ENCODE measurements at places on chromosomes 7 and 10.

DNA sequence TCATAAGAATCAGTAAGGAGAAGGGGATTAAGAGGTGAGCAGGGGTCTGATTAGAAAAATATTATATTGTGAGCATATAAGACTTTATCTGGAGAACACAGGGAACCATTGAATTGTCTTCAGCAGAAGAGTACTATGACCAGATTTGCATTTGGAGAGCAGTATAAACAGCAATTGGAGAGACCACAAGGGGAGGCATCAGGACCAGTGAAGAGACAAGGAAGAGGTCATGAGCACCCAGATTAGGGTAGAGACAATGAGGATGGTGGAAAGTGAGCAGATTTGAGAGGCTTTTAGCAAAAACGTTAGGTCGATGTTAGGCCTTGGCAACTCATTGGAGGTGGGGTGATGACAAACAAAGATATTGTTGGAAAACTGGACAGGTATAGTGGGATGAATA is 13.0 kb upstream of the SMIM30 start:
- no peak for DNase-seq

DNA sequence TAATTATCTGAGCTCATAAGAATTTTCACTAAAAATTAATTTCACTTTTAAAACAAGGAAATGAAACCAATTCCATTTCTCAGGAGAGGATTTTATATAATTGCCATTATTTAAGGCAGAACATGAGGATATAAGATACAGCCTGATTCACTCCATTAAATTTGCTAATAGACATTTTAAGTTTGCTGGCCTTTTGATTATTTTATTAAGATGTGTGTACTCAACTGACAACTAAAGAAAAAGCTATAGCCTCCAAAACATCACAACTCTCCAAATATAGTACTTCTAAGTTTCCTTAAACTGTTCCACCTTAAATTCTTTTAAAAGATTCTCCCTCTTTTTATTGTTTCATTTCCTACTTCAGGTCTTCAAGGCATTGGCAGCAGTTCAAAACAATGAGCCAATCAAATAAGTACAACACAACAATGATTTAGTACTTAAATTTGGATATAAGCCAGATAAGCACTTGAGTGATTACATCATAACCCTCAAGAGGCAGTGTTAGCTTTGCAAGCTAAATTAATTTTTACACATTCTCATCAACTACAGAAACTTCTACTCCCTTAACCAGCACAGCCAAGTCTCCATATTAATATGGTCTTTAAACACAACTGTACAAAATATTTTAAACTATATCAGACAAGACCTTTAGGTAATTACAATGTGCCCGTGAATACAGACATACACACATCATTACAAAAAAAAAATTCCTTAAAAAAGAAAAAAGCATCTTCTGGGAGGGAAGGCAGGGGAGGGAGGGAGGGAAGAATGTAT is 121.8 kb downstream of the KMT2C start:
- no peak for DNase-seq

GRCh38 chr7:123265853-123266252 is 66.1 kb upstream of the SLC13A1 start:
- no peak for DNase-seq

GRCh38 chr7:155710031-155710430 is 65.6 kb downstream of the RBM33 start:
- DNase-seq, result no peak

DNA sequence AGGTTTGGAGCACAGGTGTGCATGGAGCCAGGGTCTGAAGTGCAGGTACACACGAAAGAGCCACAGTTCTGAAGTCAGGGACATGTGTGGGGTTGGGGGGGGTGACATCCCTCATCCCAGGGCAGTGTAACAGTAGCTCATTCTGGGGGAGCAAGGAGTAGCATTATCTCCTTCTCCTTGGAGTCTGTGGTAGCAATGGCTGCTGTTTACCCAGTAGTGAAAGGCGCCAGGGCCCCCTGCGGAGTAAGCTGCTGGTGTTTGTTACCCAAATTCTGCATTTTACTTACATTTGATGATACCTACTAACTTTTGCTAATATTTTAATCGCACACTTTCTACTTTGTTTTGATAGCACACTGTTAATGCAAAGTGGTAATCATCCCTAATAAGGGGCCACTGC is 665.5 kb downstream of the GATA3 start:
- DNase-seq, result no peak

GRCh38 chr10:78220781-78221180 is 187.1 kb downstream of the RPS24 start:
- no peak for DNase-seq

DNA sequence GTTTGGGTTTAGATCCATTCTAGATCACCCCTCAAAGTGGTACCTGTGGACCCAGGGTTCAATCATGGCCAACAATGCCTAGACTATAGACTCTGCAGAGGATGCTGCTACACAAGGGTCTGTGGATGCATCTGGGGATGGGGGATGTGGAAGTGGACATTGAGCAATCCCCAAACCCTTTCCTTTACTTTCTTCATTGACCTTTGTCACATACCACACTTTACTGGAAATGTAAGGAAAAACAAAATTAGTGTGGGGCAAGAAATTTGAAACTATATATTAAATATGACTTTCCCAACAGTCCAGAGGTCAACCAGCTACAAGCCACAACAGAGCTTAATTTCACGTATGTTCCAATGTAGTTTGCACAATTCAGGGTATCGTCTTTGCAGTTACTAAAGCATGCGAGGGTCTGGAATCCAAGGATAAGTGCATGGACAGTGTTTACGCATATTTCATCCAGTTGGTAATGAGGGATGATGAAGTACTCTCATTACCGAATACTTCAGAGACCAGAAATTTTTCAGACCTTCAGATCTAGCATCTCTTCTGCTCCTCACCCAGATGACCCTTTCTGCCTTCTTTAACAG is 33.3 kb upstream of the CASD1 start:
- DNase-seq, result no peak

DNA sequence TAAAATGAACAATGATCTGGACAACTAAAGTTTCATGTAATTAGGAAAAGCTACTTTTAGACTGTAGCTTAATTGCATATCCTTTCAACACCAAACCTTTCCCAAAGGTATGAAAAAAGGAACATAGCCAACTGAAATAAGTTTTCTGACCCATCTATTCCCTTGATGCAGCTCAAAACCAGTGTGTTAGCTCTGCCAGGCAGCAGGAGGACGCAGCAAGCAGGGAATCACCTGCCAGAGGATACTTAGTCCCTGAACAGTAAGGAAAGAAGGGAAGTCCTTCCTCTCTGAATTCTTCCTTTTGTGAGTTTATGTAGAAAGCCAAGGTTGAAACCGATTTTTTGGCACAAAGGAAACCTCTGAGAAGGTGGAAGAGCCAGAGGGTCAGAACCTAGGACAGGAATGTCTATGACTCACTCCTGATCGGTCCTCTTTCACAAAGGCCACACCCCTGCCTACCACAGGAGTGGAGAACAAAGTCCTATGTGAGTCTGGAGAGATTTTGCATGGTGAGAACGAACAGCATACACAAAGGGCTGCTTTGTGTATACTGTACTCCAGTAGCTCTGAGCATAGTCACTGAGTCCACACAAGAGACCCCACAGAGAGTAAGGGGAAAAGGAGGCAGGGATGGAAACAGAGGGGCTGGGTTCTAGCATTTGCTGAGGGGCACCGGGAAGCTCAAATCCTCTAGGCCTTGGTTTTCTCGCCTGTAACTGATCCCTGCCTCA is 68.8 kb upstream of the GSDME start:
- no peak for DNase-seq

GRCh38 chr10:111203615-111204014 is 126.8 kb downstream of the ADRA2A start:
- DNase-seq, result no peak

- DNase-seq, result peak; percentile 23
These were observed 505.1 kb downstream of the DNAJB6 start for GRCh38 chr7:157841773-157842370.

GRCh38 chr7:103727982-103728610 is 261.4 kb downstream of the RELN start:
- DNase-seq, result no peak

GRCh38 chr7:79386688-79387422 is 66.6 kb downstream of the MAGI2 start:
- no peak for DNase-seq
